Heart left ventricle (tissue), 16 donors: ENCODE measurements at places on chromosomes 5 and 9.
A peak's percentile ranks its signal among the peaks of the same experiment; 100 is the strongest.

DNA sequence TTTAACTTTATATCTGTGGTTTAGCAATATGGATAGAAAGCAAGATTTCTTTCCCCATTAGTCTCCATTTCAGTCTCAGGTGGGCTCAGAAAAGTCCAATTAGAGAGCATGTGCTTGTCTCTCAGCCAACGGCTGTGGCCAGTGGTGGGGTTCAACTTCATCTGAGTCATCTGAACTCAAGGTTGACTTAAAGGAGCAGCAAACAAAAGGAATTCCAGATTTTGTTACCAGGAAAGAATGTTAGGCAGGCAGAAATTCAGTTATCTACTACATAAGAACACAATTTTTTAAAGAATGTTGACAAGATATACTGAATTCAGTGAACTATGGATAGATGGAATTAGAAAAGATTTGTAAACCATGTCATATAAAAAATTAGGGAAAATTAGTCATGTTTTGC lies 784.1 kb downstream of the MAT2B start:
- DNase-seq, result no peak

DNA sequence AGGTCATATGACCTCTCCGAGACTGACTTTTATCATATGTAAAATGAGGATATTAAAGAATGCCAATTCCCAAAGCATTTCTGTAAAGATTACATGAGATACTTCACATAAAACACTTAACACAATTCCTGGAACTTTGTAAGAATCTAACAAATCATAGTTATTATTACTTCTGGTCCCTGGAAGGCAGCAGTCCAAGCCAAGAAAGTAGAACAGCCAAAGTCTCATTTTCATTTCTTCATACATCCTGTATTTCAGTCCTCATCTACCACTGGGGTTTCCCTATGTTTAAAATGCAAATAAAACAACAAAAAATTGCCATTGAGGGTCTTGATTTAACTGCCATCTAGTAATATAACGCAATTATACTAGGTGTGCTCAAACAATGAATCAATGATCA lies 179.5 kb downstream of the MARCHF11 start:
- no peak for DNase-seq

DNA sequence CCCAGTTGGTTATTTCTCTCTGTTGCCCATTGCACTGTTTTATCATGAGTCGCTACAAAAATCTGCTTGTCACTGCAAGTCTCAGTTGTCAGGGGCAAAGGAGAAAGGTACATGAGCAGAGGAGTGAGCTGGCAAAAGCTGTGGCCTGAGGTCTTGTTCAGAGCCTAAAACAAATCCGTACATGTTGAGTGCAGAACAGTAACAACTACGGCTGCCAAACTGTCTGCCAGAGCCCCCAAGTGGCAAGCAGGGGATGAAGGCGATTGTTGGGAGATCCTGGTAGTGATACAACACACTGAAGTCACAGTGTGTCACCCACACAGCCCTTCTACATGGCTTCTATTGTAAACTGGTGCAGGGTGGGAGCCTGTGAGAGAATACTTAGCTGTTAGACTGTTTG lies 50.9 kb downstream of the BRINP1 start:
- DNase-seq, result no peak

DNA sequence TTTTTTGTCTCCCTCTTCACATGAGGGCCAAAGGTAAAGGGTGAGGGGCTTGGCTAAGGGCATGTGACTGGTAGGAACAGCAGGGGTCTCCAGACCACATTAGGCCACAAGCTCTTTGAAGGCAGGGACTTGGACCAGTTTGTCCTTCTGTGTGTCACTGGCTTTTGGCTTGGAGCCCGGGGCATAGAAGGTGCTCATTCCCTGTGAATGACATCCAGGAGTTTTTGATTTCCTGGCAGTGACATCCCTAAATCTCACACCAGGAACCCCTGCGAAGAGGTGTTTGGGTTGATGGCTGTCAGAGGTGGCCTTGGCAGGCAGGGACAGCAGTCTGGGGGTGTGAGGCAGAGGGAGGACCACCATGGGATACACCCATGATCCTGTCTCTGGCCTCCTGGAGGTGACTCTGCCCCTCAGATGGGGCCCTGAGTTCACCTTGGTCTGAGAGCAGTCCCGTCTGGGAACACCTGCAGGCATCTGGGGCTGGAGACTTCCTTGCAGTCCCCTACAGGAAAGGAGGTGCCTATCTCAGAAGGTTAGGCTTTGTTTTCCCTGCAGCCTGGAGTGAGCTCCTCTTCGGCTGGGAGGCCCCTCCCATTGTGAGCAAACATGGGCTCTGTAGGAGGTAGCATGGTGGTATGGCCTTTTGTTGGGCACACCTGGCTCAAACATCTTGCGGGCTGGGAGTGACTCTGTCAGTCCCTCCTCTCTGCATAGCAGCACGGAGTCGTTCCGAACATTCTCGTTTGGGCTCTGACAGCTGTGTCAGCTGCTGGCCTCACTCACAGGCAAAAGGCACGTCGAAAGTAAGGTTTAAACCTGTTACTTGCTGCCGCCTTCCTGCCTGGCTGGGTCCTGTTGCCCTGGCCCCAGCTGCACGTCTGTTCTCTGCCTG lies 38.6 kb upstream of the PITX1 start:
- no peak for DNase-seq

GRCh38 chr5:56429110-56429561 lies 196.0 kb upstream of the ANKRD55 start:
- peak; percentile 52 for DNase-seq

DNA sequence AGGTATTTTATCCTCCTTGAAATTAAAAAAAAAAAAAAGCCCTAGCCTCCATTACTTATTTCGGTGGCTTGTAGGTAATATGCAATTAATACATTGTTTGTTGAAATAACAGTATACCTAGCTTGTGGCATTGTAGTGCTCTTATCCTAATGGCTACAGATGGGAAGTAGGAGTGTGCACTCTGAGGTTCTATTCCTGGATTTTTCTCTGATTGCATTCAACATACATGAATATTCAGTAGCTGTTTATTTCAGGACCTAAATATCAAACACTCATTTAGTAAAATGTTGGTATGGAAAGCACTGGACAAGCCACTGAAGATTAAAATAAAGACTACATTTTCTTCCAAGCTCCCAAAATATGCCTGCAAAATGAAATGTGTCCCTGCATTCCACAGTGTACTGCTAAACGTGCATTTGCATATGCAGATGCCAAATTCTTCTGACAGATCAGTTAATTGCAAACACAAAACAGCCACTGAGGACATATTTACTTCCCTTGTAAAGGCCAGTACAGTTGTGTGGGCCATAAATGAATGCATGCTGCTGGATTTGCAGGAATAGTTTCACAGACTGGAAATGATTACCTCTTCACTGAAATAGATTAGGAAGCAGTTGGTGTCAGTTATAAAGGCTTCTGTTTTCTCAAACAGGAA lies 826.1 kb downstream of the PRELID2 start:
- no peak for DNase-seq

GRCh38 chr5:137880313-137880712 lies 8.9 kb upstream of the PKD2L2 start:
- DNase-seq, result no peak

DNA sequence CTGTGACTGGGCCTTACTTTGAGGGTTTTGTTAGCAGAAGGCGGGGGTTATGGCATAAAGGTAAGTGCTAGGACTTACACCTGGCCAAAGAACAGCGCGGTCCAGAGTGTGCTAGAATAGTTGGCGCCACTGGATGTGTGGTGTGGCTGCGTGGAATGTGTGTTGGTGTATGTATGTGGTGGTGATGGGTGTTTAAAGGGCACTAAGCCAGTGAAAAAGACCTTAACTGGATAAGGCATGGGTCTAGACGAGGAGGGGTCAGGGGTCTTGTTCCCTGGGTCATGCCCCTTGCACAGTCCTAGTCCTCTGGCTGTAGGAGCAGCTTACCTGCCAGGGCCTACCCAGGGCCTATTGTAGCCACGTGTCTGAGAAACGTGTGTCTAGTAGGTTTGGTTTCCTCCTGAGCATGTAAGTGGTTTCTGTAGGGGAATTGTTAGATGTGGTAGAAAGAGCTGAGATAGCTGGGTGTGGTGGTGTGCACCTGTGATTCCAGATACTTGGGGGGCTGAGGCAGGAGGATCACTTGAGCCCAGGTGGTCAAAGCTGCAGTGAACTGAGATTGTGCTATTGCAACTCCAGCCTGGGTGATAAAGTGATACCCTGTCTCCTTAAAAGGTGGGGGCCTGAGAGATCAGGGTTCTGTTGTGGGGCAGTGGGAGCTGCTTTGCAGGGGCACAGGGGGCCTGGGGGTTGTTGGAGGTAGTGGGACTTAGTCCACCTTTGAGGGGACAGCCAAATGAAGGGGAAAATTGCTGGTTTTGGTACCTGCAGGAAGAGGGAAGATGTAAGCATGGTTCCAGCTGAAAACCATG lies 55.2 kb downstream of the HSPA4 start:
- DNase-seq, result no peak

DNA sequence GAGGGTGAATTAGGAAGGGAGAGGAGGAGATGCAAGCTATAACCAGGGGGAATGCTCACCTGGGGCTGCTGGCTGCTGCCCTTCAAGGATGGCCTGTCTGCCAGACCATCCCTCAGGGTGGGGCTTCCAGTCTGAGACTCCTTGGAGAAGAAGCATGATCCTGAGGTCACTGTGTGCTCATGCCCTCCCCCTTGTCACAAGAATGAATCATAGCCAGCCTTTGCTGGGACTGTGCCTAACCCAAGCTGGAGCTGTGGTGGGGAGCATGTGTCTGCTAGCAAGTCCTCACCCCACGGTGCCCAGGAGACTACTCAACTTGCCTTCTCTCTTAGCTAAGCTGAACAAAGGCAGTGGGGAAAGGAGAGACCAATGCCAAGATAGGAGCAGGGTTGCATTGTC lies 463.6 kb downstream of the SPOCK1 start:
- DNase-seq, result no peak

DNA sequence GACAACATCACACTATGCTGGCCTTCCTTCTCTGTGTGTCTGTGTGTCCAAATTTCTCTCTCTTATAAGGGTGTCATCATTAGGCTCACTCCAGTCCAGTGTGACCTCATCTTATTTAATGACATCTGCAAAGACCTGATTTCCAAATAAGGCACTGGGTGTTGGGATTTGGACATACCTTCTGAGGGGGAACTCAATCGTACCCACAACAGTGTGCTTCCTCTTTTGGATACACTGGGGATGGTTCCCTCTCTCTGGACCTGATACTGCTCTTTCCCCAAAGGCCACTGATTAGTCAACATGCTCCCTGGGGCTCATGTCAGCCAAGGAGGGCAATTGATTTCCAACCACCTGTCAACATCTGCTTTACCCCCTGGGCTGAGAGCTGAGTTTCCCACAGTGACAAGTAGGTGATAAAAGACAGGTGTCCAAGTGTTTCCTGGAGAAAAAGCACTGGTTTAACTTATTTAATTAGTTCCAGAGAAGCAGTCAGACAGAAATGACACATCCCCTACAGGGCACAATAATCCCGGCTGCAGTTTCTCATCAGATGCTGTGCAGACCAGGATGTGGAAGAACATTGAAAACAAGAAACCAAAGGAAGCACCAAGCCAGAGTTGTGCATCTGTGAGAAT lies 17.8 kb upstream of the CEP72 start:
- no peak for DNase-seq

GRCh38 chr5:58761407-58761806 lies 178.5 kb downstream of the RAB3C start:
- no peak for DNase-seq

DNA sequence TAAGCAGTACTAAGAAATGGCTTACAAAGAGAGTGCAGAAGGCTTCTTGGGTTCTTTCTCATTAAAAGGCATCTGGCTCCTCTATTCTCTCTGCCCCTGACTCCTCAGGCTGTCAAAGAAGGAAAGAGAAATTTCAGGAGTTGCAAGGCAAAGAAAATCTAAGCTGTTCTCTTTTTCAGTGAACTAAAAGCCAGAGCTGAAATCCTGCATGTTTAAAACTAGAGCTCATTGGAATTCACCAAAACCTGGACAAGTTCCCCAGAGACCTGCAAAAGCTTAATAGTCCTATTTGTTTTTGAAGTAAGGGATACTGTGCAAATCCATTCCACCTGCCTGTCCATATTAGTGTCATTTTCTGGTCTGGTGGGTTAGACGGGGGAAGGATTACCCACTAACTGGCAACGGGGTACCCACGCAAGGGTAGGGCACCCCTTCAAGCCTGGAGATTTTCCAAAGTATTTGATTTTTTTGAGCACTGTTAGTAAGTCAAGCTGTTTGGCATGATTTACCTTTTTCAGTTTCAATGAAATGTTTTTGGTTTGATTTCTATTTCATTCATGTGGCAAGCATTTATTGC lies 179.3 kb downstream of the FSTL4 start:
- no peak for DNase-seq

DNA sequence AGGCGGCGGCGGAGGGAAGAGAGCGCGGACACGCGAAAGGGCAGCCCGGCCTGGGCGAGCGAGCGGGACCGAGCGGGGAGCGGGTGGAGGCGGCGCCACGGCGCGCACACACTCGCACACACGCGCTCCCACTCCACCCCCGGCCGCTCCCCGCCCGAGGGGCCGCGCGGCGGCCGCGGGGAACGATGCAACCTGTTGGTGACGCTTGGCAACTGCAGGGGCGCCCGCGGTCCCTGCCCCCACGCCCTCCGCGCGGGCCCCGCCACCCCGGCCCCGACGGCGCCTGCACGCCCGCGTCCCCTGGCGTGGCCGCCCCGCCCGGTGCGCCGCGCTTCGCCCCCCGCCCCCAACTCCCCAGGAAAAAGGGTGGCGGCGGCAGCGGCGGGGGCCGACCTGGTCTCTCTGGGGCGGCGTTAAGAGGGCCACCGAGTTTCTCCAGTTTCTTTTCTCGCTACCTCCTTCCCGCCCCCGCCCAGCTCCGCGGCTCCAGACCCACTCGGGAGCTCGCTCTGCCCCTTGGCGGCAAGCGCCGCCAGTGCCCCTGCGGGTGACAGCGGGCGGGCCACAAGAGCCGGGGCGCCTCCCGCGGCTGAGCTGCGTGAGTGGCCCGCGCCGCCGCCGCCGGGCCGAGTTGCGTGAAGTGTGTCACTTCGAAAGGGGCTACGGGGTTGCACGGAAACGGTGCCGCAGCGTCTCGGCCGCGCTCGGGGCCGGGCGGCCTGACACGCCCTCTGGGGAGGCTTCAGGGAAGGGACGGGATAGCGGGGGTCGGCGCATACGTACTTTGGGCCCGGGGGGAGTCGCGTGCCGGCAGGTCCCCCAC lies at the start of gene NR3C1:
NR3C1 (minus strand) TSS at position 94 of the 823 bp plus-strand sequence. CDS start 2,847 bp downstream, outside the sequence.
- peak; percentile 90 for DNase-seq

DNA sequence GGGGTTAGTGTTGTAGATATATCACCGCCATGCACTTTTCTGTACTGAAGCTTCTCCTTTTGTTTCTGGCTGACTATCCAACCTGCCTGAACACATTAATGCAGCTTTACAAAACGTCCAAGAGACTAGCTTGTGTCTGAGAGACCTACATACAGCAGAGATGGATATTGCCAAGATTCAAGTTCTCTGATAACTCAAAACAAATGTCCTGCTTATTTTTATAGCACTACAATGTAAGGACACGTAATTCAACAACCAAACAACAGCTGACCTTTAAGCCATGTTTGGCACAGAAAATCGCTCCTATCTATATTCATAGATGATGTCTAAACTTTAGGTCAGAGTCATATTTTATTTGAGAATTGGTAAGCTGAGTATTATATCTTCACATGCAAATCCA lies 76.2 kb upstream of the NTRK2 start:
- DNase-seq, result no peak

- no peak for DNase-seq
These were observed 55.2 kb upstream of the ZNF622 start for GRCh38 chr5:16520841-16521240.
